ENCODE measurements at places on chromosomes 4 and X.
A peak's percentile ranks its signal among the peaks of the same experiment; 100 is the strongest.

GRCh38 chr4:184028561-184029374 lies 123.7 kb downstream of the STOX2 start:
- DNase-seq, result peak; percentile 6

- no peak for DNase-seq
These were observed 664.5 kb downstream of the PDHA2 start for GRCh38 chr4:96504386-96504785.

GRCh38 chr4:14167876-14168510 lies 540.5 kb upstream of the BOD1L1 start:
- DNase-seq, result no peak

- no peak for DNase-seq
These were observed 229.3 kb downstream of the ANKRD50 start for GRCh38 chr4:124483048-124483906.

- DNase-seq, result no peak
These were observed 225.8 kb upstream of the GIMD1 start for GRCh38 chr4:106594291-106594952.

GRCh38 chr4:135732448-135732847 lies 1530.9 kb upstream of the PABPC4L start:
- no peak for DNase-seq

GRCh38 chr4:180156684-180157083 lies 2086.5 kb upstream of the TENM3 start:
- DNase-seq, result no peak

DNA sequence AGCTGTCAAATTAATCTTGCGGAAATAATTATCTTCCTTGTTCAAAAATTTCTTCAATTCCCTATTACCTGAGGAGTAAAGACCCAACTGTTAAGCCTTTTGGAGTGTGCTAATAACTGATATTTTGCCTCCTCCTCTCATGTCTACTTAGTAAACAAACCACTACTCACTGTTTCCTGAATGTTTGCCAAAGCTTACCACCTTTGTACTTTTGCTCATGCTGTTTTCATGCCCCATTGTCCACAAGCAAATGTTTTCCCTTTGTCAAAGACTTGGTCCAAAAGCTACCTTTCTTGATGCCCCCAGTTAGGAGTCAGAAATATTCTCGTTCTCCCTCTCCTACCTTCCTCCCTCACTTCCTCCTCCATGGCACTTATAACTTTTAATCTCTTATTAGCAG lies 226.1 kb downstream of the ENOX2 start:
- DNase-seq, result no peak

GRCh38 chr4:165418073-165418472 lies 39.3 kb downstream of the CPE start:
- no peak for DNase-seq

DNA sequence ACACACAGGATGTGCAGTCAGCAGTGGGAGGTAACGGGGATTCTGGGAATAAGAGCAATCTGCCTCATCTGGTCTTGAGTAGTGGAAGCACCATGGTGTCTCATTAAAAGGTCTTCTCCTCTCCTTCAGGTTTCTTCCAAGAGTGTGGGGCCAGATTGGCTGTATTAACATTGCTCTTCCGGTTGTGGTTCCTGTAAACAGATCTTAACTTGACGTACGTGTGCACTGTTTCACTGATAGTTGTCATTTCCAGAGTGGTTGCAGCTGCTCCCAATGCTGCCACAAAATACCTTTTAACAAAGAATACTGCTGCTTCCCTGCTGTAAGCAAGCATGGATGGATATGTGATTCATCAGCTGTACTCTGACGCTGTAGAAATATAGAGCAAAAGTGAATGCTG lies 1443.4 kb upstream of the TENM3 start:
- DNase-seq, result no peak

Data from stimulated activated CD4-positive, alpha-beta T cell treated with anti-CD3 and anti-CD28 coated beads, Interleukin-4, amount 100 ng/mL, for 24 hours (primary cell).